ENCODE measurements at places on chromosomes 13 and 19. TPM values are rescaled to one million over a fixed set of nuclear protein-coding genes. Genes with fewer than 3 reads are reported as not detected.

DNA sequence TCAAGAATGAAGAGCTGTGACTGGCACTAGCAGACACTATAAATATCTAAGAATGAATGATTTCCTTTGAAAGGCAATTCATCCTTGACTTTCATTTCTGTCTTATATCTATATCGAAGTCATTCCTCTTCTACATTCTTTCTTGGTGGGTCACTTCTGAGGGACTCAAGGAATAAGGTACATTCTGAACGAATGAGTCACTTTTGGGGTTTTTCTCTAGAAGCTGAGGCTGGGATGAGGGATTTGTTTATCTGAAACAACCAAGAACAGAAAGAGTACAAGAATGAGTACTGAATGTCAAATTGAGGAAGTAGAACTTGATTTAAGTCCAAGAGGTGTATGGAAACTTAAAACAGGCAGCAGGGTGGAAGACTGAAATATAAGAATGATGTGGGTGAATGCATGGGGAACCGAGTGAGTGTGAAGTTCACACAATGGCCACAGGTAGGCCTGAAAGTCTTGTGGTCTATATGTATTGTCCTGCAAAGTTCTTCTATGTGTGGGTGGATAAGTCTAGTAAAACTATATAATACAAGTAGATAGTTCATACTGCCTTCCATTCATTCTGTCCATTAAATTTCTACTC, 343.9 kb downstream of the OXGR1 start:
- H3K27ac ChIP-seq: no peak overlapping the region
- H3K4me1 ChIP-seq: no peaks in the 10 kb centered on the region
- no peaks in the 10 kb centered on the region for H3K27me3 ChIP-seq
- H3K4me3 ChIP-seq: no peak overlapping the region
- H3K36me3 ChIP-seq: no peaks in the 10 kb centered on the region

- no peak overlapping the region for H3K27ac ChIP-seq
- no peaks in the 10 kb centered on the region for H3K36me3 ChIP-seq
- no peaks in the 10 kb centered on the region for H3K27me3 ChIP-seq
Observed at GRCh38 chr19:29247471-29247870, 34.5 kb upstream of the UQCRFS1 start.

DNA sequence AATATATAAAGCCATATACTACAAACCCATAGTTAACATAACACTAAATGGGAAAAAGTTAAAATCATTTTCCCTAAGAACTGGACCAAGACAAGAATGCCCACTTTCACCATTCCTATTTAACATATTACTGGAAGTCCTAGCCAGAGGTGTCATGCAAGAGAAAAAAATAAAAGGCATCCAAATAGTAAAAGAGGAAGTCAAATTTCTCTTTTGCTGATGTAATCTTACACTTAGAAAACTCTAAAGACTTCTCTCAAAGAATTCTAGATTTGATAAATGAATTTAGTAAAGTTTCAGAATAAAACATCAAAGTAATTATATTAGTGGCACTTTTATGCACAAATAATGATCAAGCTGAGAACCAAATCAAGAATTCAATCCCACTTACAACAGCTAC, 678.9 kb upstream of the SLITRK5 start:
- no peaks in the 10 kb centered on the region for H3K27me3 ChIP-seq
- H3K36me3 ChIP-seq: no peaks in the 10 kb centered on the region
- H3K4me3 ChIP-seq: no peak overlapping the region
- no peak for DNase-seq
- no peak overlapping the region for H3K27ac ChIP-seq

PDE4C gene
- total RNA-seq: 0.62 TPM

DNA sequence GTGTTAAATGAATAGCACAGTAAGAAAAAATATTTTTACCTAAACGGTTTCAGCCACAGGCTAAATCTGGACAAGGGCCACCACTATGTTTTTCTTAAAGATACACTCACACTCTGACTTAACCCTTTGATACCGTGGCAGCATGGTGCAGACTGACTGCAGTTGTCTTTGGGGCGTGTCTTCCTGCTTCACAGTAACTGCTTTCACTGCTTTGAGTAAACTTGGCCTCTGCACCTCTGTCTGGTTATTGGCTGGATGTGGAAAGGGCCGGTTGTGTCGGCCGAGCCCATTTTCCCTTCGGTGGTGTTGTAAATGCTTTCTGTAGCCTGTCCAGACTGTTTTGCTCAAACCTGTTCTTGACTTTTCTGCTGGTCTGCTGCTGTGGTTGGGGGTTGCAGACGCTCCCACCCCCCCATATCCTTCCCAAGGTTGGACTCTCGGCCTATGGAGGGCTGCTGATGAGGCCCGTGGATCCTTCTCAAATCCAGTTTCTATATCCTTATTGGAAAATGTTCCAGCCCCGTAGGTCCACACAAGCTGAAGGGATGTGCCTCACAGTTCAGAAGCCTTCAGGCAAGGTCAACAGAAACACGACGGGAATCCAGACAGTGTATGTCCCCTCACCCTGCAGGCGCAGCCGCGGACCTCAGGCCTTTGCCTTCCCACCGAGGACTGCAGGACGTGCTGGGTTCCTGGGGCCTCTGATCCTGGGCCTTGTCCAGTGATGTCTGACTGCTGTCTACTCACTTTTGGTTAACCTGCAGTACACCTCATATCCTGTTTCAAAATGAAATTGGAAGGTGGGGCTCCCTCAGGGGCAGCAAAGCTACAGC, 90.2 kb upstream of the RNF113B start:
- no peak overlapping the region for H3K27ac ChIP-seq
- H3K36me3 ChIP-seq: no peaks in the 10 kb centered on the region
- H3K4me3 ChIP-seq: no peak overlapping the region
- peaks cover 3% of the 10 kb centered on the region for H3K4me1 ChIP-seq

- no peaks in the 10 kb centered on the region for H3K4me1 ChIP-seq
- H3K27ac ChIP-seq: no peak overlapping the region
- H3K36me3 ChIP-seq: no peaks in the 10 kb centered on the region
- H3K4me3 ChIP-seq: no peak overlapping the region
- H3K27me3 ChIP-seq: no peaks in the 10 kb centered on the region
Observed at GRCh38 chr13:35704331-35704730, 227.8 kb upstream of the MAB21L1 start.

FPR1 gene
- not detected for total RNA-seq

DNA sequence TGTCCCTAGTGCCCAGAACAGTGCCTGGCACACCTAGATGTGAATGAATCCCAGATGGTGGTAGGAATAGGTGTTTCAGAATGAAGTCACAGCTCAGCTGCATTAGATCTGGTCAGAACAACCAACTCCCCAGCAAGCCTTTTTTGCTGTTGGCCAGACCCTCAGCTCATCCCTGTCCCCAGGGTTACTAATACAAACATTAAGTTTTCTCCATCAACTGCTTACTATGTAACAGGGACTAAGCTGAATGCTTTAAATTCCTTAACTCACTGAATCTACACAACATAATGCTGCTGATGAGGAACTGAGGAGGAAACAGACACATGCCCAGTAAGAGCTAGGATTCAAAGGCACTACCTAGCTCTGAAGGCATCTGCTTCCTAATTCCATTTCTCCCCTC, 18.8 kb downstream of the SMG9 start:
- no peak for DNase-seq
- H3K4me3 ChIP-seq: no peak overlapping the region
- no peaks in the 10 kb centered on the region for H3K36me3 ChIP-seq
